Epithelial cell of proximal tubule (primary cell): ENCODE measurements at places on chromosomes 7 and 10. TPM values are rescaled to one million over a fixed set of nuclear protein-coding genes. Genes with fewer than 3 reads are reported as not detected.

DNA sequence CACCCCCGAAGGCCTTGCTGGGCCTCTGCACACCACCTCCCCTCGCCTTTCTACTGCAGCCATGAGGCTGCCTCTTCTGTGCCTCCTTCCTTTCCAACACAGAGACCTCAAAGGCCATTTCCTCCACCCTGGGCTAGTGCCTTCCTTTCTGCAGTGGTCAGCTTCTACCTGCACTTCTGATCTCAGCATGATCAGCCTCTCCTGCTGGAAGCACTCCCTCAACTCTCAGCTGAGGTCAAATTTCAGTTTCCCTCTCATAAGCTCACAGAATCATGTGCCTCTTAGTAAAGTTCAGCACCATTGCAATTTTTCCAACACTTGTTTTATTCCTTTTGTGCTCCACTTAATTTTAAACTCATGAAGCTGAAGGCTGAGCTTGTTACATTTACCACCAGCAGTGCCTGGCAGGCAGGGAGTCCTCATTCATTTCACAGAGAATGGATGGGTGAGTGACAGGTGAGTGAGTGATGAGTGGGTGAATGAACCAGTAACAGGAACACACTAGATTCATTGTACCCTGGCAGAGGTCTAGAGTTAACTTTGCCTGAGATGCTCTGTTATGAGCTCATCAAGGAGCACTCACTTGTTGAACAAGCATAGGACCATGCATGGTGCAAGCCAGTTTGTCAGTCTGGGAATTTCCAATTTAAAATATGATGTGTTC is 124.0 kb upstream of the PRSS58 start:
- peak; percentile 80 for DNase-seq

GRCh38 chr10:29394321-29394932 is 105.6 kb downstream of the LYZL1 start:
- no peak for DNase-seq

DNA sequence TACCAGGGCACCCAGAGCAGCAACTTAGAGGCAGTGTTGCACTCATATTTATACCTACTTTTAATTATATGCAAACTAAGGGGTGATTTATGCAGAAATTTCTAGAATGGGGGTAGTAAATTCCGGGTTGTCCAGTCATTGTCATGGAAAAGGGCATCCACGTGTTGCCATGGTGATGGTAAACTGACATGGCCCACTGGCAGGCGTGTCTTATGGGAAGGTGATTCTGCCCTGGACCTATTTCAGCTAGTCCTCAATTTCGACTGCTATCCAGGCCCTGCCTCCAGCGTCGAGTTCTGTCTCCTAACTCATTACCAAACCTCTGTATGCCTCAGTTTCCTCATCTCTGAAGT is 12.8 kb downstream of the SNX8 start:
- DNase-seq: no peak

- no peak for DNase-seq
These were observed 38.6 kb downstream of the ITGA8 start for GRCh38 chr10:15681076-15681475.

GRCh38 chr7:22157552-22157951 is 199.4 kb downstream of the RAPGEF5 start:
- no peak for DNase-seq

- DNase-seq: no peak
These were observed 133.6 kb downstream of the GRK5 start for GRCh38 chr10:119340893-119341458.

DNA sequence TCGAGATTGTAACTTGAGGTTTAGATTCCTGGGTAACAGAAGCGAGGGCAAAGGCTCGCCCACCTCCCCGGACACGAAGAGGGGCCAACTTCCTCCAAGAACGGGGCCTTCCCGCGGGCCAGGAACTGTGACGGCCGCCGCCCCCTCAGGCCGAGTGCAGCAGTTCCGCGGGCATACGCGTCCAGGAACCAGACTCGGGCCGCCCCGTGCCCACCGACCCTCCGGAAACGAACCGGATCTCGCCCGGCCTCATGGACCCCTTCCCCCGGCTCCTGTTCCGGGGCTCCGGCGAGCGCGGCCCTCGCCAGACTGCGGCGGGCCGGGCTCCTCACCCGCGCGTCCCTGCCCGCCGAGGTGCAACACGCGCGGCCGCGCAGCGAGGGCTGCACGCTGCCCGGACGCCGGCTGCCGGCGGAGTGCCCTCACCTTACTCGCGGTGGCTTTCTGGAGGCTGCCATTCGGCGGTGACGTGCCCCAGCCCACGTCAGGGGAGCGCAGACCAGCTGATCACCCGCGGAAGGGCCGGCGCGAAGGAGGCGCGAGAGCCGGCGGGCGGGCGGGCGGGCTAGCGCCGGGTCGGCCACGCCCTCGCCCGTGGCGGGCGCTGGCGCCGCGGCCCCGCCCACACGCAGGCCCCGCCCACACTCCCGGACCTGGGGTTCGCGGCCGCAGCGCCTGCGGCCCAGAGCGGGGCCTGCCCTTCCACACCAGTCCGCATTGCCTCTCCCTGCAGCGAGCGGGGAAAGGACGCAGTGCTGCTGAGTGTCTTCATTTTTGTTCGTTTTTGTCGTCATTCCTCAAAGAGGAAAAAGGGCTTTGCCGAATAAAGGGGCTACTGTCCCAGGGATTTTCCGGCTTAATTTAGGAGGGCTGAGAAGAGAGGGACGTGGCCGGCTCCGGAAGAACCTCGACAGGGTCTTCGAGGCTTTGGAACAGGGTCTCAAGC is at the start of gene XPNPEP1:
XPNPEP1 (minus strand) TSS at position 536 of the 946 bp plus-strand sequence; CDS start at position 458, 78 bp downstream.
- DNase-seq: no peak

DNA sequence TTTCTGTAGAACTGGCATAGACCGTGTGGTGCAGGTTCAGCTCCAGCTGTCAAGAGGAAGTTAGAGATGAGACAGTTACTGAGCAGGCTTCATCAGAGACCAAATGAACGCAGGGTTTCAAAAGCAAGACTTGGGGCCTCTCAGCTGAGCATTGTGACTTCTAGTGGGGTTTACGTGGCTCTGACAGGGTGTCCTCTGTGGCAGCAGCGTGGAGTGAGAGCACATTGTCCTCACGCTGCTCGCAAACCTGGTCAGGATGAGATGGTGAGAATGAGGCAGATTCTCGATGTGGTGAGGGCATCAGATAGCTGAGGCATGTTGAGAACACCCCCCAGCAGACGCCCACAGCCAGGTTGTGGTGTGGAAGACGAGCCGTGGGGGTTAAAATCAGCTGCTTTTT is 126.0 kb downstream of the DNAJB6 start:
- no peak for DNase-seq

DNA sequence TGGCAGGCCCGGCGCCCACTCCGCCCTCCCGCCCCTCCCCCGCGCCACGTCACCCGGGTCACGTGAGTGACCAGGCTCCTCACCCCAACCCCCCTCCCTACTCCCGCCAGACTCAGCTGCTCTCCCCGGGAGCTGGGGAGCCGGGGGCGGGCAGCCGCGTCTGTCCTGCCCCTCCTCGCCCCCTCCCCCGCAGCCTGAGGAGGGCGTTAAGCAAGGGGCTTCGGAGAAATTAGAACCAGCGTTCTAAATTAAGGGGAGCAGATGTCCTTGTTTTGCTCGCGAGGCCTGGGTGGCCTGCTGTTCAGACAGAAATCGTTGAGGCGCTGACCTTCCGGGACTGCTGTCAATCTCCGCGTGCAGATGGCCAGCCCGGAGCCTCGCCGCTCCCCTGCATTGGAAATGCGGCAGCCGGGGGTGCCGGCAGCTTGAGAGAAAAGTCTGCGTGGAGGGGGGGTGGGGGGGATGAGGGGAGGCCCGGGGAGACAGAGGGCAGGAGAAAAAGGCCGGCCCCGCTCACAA is 102.2 kb upstream of the ZNF438 start:
- DNase-seq: no peak

DNA sequence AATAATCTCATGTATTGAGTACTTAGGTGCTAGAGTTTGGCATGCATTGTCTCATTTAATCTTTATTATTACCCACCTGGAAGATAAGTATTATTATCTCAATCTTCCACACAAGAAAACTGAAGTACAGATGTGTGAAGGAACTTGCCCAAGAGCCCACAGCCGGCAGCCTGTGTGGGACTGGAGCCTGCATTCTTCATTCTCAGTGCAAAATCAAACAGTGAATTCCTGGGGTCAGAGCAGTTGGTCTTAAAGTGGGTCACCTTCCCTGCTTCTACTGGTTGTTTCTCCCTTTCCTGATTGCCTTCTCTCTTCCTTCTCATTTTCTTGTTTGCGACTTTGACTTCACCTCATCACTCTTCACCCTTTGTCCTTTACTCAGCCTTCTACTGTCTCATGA is 144.7 kb upstream of the LYZL1 start:
- DNase-seq: no peak

- DNase-seq: no peak
These were observed 1672.9 kb downstream of the REEP3 start for GRCh38 chr10:65194126-65194525.

DNA sequence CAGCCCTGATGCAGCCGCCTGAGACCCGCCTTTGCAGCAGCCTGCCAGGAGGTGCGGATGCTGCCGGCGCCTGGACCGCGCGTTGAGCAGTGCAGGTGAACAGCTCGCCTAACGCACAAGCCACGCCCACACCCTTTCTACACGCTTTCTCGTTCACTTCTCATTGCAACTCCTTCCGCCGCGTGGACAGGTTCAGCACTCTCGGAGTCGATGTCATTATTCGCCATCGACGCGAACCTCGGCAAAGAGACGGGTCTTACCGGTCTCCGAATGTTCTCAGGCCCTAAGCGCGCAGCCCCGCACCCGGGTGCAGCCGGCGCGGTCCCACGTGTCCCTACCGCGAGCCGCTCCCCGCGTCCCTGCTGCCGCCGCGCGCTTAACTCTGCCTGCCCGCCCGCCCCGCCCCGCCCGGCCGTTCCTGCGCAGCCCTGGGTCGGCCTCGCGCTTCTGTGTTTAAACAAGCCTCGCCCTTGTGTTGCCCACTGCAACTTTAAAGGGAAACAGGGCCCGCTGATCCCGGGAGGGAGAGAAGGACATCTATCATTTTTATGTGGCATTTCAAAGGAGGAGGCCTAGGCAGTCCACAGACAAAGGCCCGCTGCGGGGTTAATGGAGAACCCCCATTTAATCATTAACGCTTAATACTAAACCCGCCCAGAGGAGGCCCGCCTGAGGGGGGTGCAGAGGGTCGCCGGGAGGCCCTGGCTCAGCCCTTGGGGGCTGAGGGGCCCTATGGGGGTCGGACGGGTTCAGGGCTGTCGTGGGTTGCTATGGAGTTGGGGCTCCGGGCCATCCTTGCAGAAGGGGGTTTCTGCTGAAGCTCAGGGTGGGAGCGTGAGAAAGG is 128.5 kb downstream of the WDR11 start:
- no peak for DNase-seq

DNA sequence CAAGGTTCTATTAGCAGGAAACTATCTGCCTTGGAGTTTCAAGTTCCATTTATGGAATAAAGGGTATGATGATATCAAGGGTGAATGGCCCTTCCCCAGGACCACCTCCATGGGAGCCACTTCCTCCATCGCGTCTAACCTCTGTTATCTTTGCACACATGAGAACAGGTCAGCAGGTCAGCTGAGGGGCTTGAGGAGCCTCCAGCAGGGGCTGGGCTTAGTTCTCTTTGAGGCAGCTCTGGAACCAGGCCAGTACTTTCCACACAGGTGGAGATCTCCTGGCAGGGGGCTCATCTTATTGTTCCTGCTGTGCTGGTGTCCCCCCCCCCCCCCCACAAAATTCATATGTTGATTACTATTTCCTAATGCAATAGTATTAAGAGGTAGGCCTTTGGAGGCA is 472.2 kb upstream of the ZMIZ1 start:
- DNase-seq: no peak

DNA sequence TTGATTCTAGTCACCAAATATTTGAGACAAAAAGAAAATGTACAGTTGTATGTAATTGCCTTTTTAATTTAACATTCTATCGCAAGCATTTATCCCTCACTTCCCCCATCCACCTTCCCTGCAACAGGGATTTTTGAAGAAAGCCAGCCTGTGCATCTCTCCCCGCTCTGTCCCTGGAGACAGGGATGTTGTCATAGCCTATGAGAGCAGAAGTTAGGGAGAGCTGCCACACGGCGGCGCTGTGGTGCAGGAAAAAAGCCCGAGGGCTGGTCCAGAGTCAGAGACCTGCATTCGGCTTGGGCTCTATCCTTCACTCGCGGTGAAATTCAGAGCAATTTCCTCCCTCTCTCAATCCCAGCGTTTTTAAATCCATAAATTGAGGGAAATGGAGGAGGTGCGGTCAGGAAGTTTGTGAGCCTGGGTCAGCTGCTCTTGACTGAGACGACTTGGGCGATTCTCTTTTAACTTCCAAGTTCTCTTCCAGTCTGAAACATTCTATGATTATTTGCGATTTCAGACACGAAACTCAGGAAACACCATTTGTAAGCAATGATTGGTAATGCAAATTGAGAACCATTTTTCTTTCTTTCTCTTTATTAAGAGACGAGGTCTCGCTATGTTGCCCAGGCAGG is 17.5 kb downstream of the HKDC1 start:
- no peak for DNase-seq

DNA sequence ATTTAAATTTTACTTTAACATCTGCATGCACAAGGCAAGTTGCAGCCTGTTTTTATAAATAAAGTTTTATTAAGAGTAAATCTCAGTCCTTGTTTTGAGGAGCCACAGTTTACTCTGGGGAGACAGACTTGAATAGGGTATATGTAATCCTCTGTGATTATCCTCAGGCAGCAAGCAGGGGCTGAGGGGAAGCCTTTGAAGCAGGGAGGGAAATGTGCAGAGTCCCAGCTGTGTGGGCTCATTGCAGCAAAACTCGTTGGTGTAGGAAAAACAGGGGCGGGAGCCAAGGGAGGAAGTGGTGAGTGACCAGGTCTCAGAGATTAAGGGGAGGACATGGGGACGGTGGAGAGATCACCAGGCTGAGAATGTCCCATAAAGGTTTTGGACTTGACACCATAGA is 34.3 kb upstream of the SMC3 start:
- no peak for DNase-seq

DNA sequence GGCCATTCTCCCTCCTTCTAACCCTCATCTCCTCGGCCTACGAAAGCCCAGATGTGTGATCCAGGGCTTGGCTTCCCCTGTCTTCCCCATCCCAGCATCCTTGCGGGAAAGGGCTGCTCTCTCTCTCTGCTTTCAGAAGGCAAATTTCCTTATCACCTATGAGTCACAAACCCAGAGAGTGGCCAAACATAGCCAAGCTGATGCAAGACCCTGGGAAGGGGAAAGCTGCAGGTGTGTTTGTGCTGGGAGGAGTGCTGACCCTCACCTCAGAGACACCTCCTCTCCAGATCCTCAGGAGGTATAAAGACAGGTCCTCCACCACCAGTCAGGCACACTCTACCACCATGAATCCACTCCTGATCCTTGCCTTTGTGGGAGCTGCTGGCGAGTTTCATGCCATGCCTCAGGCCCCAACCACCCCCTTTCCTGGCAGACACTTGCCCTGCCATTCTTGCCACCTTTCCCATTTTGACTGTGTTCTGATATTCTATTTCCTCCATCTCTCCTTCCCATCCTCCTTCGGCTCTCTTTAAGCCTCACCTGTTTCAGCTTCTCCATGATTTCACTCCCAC is 10.6 kb upstream of the PRSS2 start:
- no peak for DNase-seq

Gene ZNF273
- 6.3 and 9.8 TPM in 2 replicates for total RNA-seq

Gene DKK1
- 3.2 and 39.9 TPM in 2 replicates for total RNA-seq

Gene SEMA3D
- 0.35 and 0.94 TPM in 2 replicates for total RNA-seq

Gene AKR1C8
- not detected in 2 replicates for total RNA-seq

Gene PLEKHS1
- total RNA-seq: not detected in 2 replicates

Gene FOXP2
- 0.06 and 0.22 TPM in 2 replicates for total RNA-seq
